ENCODE measurements at places on chromosomes 3 and 15.
A peak's percentile ranks its signal among the peaks of the same experiment; 100 is the strongest.

GRCh38 chr3:95302044-95302443 is 1239.2 kb downstream of the NSUN3 start:
- DNase-seq = peak; percentile 83

- no peak for DNase-seq
These were observed 514.0 kb downstream of the MCTP2 start for GRCh38 chr15:94745371-94745770.

- peak; percentile 59 for DNase-seq
These were observed 118.0 kb downstream of the ABI3BP start for GRCh38 chr3:100875239-100875638.

GRCh38 chr3:65993134-65993900 is 45.4 kb downstream of the MAGI1 start:
- no peak for DNase-seq

All from RCC 7860 (cell line).